ENCODE measurements at places on chromosomes 2 and 18. TPM values are rescaled to one million over a fixed set of nuclear protein-coding genes. Genes with fewer than 3 reads are reported as not detected.

The RBFA gene
- 45.3 TPM for total RNA-seq

The CROCC2 gene
- total RNA-seq, result 0.06 TPM

DNA sequence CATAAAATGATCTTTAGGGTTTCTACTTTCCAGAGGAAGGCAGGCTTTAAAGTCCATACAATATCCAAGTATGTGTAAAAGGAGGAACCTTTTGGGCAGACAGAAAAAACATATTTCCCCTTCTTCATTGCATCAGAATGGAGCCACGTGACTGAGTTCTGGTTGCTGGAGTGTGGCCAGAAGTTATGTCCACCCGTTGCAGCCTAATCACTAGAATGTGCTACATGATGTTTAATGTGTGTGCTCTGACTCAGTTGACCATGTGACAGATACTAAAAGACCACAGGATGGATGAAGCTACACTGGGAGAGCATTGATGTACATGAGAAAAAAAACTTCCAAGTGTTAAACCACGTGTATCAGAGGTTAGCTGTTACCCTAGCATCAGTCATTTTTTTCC lies 460.9 kb downstream of the RIT2 start:
- no peak for DNase-seq

DNA sequence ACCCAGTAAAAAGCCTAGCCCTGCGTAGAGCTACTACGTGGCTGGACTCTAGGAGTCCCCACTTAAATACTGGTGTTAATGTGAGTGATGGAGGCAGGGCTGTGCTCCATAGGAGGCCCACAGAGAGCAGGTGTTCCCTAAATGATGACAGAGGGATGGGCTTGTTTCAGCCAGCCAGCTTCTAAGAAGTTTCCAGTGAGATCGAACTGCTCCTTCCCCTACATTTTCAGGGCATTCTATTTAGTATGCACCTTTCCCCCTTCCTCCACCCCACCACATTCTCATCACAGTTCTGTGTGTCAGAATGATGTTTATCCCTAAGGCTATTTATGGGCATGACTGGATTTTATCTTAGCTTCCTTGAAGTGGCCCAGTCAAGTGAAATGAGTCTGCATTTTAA lies 213.0 kb downstream of the TRIB2 start:
- DNase-seq, result no peak

The POTEC gene
- total RNA-seq, result not detected

GRCh38 chr2:62723253-62723652 lies 17.7 kb downstream of the EHBP1 start:
- no peak for DNase-seq

- no peak for DNase-seq
These were observed 40.1 kb upstream of the EPHA4 start for GRCh38 chr2:221612161-221612560.

GRCh38 chr18:79814373-79814772 lies 16.6 kb downstream of the KCNG2 start:
- DNase-seq, result no peak

GRCh38 chr2:79876430-79876829 lies 363.6 kb downstream of the CTNNA2 start:
- DNase-seq, result no peak

The C2orf72 gene
- not detected for total RNA-seq

- no peak for DNase-seq
These were observed 466.7 kb upstream of the MYT1L start for GRCh38 chr2:2797797-2798196.

DNA sequence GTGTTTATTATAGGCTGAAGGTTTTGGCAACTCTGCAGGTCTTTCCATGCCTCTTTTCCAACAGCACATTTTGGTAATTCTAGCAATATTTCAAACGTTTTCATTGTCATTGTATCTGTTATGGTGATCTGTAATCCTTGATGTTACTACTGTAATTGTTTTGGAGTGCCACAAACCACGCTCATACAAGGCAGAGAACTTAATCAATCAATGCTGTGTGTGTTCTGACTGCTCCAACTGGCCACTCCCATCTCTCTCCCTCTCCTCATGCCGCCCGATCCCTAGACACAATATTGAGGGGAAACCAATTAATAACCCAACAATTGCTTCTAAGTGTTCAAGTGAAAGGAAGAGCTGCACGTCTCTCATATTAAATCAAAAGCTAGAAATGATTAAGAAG lies 32.9 kb downstream of the HDLBP start:
- DNase-seq, result no peak

All from omental fat pad (tissue), 4 donors.